Progenitor cell of endocrine pancreas (in vitro differentiated cells): ENCODE measurements at places on chromosomes 7 and 10. TPM values are rescaled to one million over a fixed set of nuclear protein-coding genes. Genes with fewer than 3 reads are reported as not detected.
A peak's percentile ranks its signal among the peaks of the same experiment; 100 is the strongest.

TMEM178B gene
- 2.3 and 2.8 TPM in 2 replicates for total RNA-seq

BTBD16 gene
- not detected in 2 replicates for total RNA-seq

COMMD3 gene
- 48.5 and 48.8 TPM in 2 replicates for total RNA-seq

ADRA2A gene
- total RNA-seq = 13.1 and 13.6 TPM in 2 replicates

ITGB8 gene
- total RNA-seq = 37.2 and 38.6 TPM in 2 replicates

FAM20C gene
- total RNA-seq = 32.9 and 33.3 TPM in 2 replicates

PDE6C gene
- total RNA-seq = not detected in 2 replicates

PON3 gene
- 0.14 TPM in 1 of 2 replicates, not detected in the other for total RNA-seq

GPAM gene
- 19.7 and 20.1 TPM in 2 replicates for total RNA-seq

EPO gene
- total RNA-seq = 0.22 and 0.29 TPM in 2 replicates

HMX2 gene
- total RNA-seq = not detected in 2 replicates

- H3K27ac ChIP-seq = no peak overlapping the region
- no peaks in the 10 kb centered on the region for H3K4me1 ChIP-seq
- no peak for DNase-seq
Observed at GRCh38 chr10:58618158-58618676, 105.5 kb downstream of the BICC1 start.

DNA sequence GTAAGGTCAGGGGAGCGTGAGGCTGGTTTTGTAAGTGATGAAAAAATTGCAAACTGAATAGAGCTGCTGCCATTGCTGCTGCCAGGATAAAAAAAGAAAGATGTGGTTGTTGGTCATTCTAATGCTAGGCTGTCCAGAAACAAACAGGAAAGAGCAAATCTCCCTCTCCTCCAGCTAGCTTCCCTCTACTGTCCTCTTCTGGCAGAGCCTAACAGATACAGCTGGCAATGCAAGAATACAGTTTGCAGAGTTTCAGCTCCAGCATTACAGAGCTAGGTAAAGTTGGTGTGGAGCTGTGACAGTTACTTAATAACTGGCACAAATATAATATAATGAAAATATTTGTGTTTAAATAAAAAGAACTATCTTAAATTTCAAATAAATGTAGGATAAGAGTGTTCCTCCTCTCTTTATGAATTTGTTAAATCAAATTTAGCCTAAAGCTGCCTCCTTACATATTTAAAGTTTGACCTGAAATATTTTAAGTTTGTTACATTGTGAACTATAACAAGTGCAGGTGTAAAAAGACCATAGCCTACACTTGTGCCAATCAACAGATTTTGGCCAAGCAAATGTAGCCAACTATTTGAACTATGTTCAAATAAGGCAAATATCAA, 407.7 kb downstream of the SH2D4B start:
- peaks cover 5% of the 10 kb centered on the region for H3K4me1 ChIP-seq
- no peak for DNase-seq
- no peak overlapping the region for H3K27ac ChIP-seq

DNA sequence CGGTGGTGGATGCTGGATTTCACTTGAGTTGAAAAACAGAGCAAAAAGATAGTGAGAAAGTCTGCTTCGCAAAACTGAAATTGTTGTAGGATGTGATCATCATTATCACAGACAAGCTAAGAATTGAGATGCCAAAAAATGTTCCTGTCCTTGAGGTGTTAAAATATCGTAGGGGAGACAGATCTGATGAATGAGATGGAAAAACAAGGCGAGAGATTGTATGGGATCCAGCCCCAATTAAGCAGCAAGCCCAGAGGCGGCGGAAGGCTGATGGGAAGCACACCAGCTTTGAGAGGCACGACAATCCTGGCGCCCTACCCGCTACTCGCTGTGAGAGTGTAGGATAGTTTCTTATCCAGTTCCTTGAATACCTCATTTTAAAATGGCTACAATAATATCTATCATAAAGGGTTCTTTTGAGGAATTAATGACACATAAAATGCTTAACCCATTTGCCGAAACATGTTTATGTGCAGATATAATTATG, 131.1 kb upstream of the PTN start:
- H3K27me3 ChIP-seq = no peaks in the 10 kb centered on the region
- no peak overlapping the region for H3K4me3 ChIP-seq
- no peaks in the 10 kb centered on the region for H3K4me1 ChIP-seq
- no peak for DNase-seq
- H3K36me3 ChIP-seq = no peaks in the 10 kb centered on the region

GRCh38 chr10:30840395-30841050, 191.1 kb downstream of the ZNF438 start:
- peaks cover 5% of the 10 kb centered on the region for H3K4me1 ChIP-seq
- peaks cover 4% of the 10 kb centered on the region for H3K27me3 ChIP-seq
- no peak for DNase-seq
- peaks cover 3% of the 10 kb centered on the region for H3K36me3 ChIP-seq
- no peak overlapping the region for H3K27ac ChIP-seq

- H3K27me3 ChIP-seq = no peaks in the 10 kb centered on the region
- H3K4me1 ChIP-seq = peaks cover 12% of the 10 kb centered on the region
- no peak overlapping the region for H3K4me3 ChIP-seq
- no peak overlapping the region for H3K27ac ChIP-seq
- DNase-seq = no peak
Observed at GRCh38 chr7:79778786-79779770, 325.6 kb upstream of the MAGI2 start.

- H3K4me3 ChIP-seq = no peak overlapping the region
- DNase-seq = no peak
- no peaks in the 10 kb centered on the region for H3K36me3 ChIP-seq
- H3K4me1 ChIP-seq = no peaks in the 10 kb centered on the region
- H3K27me3 ChIP-seq = peaks cover 5% of the 10 kb centered on the region
- no peak overlapping the region for H3K27ac ChIP-seq
Observed at GRCh38 chr7:4667776-4668509, 14.2 kb upstream of the FOXK1 start.

- H3K27me3 ChIP-seq = no peaks in the 10 kb centered on the region
- peak overlapping the region; percentile 93 for H3K27ac ChIP-seq
- DNase-seq = no peak
- H3K36me3 ChIP-seq = peaks cover 4% of the 10 kb centered on the region
Observed at GRCh38 chr10:86411281-86411841, 44.8 kb upstream of the GRID1 start.

- no peaks in the 10 kb centered on the region for H3K4me1 ChIP-seq
- H3K27ac ChIP-seq = no peak overlapping the region
- no peak overlapping the region for H3K4me3 ChIP-seq
- no peaks in the 10 kb centered on the region for H3K36me3 ChIP-seq
- DNase-seq = no peak
- H3K27me3 ChIP-seq = no peaks in the 10 kb centered on the region
Observed at GRCh38 chr7:115346685-115347084, 424.8 kb downstream of the MDFIC start.

DNA sequence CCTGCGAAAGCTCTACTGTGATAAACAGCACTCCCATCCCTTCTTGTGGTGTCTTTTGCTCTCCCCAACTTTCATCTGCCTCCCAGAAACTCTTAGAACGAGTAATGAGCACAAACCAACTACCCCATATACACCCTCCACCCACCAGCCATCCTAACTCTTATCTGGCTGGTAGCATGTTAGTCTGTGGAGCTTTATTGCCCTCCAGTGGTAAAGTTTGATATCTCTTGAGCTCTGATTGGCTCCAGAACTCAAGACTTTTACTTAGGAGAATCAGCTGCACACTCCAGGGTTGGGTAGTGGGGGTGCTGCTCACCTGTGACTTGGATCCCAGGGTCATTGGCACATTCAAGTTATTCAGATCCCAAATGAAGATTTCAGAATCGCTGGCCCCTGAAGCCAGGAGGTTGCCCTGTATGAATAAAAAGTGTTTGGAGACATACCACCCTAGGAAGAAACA, 10.9 kb downstream of the SEC31B start:
- peaks cover 12% of the 10 kb centered on the region for H3K4me1 ChIP-seq
- H3K27me3 ChIP-seq = no peaks in the 10 kb centered on the region

GRCh38 chr10:129602938-129603535, 136.0 kb downstream of the MGMT start:
- H3K4me3 ChIP-seq = no peak overlapping the region
- no peak for DNase-seq
- H3K4me1 ChIP-seq = peaks cover 23% of the 10 kb centered on the region
- no peak overlapping the region for H3K27ac ChIP-seq

- DNase-seq = no peak
- no peaks in the 10 kb centered on the region for H3K27me3 ChIP-seq
- peaks cover 2% of the 10 kb centered on the region for H3K36me3 ChIP-seq
- no peak overlapping the region for H3K4me3 ChIP-seq
- no peak overlapping the region for H3K27ac ChIP-seq
Observed at GRCh38 chr7:109964780-109965179, 1126.1 kb upstream of the LRRN3 start.

GRCh38 chr7:112414855-112415490, 35.3 kb upstream of the IFRD1 start:
- no peak overlapping the region for H3K4me3 ChIP-seq
- H3K27ac ChIP-seq = no peak overlapping the region
- H3K27me3 ChIP-seq = peaks cover 9% of the 10 kb centered on the region
- H3K4me1 ChIP-seq = peaks cover 2% of the 10 kb centered on the region

GRCh38 chr7:39525926-39526325, 40.3 kb upstream of the YAE1 start:
- H3K27ac ChIP-seq = no peak overlapping the region
- H3K4me3 ChIP-seq = no peak overlapping the region
- H3K4me1 ChIP-seq = peaks cover 9% of the 10 kb centered on the region

DNA sequence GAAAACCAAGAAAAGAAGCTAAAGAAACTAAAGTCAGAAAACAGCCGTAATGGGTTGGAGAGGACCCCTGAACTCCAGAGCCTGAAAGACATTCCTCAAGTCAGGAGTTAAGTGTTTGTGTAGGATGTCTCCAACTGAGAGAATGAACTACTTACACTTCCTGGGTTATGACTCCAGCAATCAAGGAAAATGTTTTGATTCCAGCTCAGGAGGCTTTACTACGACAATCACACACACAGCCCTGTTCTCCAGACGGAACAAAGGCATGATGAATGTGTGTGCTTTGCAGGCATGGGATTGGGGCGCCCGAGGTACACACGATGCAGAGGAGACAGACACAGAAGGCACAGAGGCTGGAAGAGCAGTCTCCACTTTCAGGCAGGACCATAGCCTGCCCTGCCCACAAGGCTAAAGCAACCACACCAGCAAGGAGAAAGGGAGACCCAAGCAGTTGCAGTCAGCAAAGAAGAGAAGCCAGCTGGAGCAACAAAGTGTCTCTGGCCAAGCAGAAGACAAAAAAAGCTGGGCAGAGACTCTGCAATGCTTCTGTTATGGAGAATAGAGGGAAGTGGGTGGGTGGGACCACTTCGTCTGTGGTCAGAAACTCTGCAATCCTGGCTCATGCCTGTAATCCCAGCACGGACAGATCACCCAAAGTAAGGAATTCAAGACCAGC, 89.1 kb downstream of the GRB10 start:
- DNase-seq = no peak
- no peaks in the 10 kb centered on the region for H3K27me3 ChIP-seq
- H3K27ac ChIP-seq = peak overlapping the region; percentile 60

- DNase-seq = peak; percentile 4
- no peak overlapping the region for H3K4me3 ChIP-seq
- no peaks in the 10 kb centered on the region for H3K36me3 ChIP-seq
- H3K27me3 ChIP-seq = peaks cover 7% of the 10 kb centered on the region
Observed at GRCh38 chr10:131177431-131178327, 133.8 kb downstream of the TCERG1L start.
